ENCODE measurements at places on chromosomes 11 and 22.
A peak's percentile ranks its signal among the peaks of the same experiment; 100 is the strongest.

GRCh38 chr22:29741926-29742325, 22.1 kb downstream of the CABP7 start:
- no peak for DNase-seq

DNA sequence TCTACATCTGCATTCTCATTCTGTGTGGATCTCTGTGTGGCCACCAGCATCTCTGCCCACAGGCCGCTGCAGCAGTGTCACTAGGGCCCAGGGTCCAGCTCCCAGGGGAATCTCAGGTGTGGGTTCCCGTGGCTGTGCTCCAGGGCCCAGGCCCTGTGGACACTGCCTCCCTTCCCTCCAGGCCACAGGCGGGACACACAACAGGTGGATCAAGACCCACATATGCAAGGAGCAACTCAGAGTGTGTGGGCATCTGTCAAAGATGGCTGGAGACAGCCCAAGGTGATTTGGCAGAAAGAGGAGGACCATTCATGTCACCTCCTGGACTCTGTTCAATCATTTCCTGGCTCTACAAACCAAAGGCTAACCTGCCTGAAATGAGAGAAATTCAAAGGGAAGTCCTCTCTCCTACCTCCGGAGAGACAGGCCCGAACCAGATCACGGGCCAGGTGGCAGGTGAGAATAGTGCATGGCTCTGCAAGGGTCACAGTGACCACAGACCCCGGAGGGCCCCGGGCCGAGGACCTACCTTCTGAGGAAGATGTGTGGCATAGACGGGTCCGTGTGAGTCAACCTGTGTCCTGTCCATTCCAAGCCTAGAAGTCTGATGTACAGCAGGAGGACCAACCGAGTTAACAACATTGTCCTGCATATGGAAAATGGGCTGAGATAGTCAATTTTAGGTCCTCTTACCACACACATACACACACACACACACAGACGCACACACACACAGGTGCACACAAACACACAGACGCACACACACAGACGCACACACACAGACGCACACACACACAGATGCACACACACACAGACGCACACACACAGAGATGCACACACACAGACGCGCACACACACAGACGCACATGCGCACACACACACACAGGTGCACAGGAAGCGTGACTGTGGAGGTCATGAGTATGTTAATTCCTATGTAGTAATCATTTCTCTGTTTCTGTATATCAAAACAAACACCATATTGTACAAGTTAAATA, 1068.5 kb downstream of the BRD1 start:
- DNase-seq, result no peak

DNA sequence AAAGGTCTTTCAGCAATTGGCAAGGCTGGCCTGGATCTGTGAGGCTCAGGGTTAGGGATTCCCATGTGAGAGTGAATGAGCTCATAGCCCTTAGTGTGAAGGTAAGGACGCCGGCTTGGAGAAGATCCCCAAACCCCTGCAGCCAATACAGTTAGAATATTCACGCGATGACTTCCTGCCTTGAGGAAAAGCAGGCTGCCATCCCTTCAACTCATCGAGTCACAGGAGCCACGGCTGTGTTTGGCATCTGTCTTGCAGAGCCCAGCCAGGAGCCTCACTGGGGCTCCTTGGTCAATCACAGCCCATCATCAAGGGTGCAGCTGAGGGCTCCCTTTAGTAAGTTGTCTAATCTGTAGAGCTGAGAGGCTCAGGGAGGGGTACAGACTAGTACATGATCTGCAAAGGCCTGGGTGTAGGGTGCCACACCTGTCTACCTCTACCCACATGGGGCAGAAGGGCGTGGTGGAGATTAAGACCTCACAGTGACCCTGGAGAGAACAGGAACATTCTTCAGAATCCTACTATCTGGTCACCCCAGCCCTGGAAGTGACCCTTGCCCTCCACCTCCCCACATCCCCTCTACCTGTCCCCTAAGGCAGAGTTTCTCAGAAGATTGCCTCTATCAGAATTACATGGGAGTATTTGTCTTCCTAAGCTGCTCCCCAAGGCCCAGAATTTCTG, 18.5 kb downstream of the IL10RA start:
- DNase-seq, result no peak

DNA sequence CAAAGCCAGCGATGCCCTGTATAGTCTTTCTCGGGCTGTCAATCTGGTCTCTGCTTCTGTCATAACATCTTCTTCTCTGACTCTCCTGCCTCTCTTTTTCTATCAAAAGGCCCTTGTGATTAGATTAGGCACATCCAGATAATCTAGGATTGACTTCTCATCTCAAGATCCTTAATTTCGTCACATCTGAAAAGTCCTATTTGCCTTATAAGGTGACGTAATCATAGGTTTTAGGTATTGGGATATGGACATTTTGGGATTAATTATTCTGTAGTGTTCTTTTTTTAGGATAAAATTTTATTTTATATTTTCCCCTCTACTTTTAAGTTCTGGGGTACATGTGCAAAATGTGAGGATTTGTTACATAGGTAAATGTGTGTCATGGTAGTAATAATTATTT, 480.8 kb upstream of the CCDC90B start:
- no peak for DNase-seq

DNA sequence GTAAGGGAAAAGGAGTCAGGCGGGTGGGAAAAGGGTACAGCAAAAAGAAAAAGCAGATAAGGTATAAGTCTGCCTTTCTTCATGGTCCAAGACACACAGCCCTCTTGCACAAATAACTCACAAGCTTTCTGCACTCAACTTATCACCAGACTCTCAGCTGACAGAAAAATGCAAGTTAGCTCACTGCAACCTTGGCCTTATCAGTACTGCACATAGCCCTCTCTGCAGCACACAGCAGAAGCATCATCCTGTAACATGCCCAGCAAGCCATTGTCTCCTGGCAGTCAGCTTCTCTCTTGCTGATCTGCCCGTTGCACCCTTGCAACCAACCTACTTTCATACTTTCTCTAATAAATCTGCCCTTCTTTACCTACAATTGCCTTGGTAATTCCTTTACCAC, 5.8 kb downstream of the ZBTB44 start:
- no peak for DNase-seq

- DNase-seq, result no peak
Measured at GRCh38 chr11:87322568-87322967, 284.8 kb downstream of the TMEM135 start.

DNA sequence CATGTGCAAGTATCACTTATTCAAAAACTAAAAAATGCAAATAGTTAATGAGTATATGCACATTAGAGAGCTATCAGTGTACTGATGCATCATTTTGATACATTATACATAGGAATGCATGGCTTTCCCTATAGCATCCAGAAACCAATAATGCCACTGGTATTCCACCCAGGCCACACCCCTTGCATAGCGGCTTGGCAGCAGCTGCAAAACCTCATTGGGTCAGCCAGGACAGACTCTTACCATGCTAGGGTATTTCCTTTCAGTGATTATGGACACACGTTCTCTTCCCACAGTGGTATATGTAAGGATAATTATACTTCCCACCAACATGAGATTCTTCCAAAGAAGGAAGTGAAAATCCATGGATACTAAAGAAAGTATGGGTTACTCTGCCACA, 145.9 kb upstream of the PITPNB start:
- DNase-seq, result no peak

DNA sequence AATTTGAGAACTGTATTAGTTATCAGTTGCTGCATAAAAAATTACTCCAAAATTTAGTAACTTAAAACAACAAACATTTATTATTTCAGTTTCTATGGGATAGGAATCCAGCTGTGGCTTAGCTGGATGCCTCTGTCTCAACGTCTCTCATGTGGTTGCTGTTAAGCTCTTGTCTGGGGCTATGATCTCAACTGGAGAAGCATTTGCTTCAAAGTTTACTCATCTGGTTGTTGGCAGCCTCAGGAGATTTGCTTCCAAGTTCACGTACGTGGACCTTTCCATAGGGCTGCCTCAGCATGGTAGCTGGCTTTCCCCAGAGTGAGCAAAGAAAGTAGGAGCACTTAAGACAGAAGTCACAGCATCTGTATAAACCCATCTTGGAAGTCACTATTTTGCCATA, 144.9 kb upstream of the SESN3 start:
- DNase-seq, result peak; percentile 83

DNA sequence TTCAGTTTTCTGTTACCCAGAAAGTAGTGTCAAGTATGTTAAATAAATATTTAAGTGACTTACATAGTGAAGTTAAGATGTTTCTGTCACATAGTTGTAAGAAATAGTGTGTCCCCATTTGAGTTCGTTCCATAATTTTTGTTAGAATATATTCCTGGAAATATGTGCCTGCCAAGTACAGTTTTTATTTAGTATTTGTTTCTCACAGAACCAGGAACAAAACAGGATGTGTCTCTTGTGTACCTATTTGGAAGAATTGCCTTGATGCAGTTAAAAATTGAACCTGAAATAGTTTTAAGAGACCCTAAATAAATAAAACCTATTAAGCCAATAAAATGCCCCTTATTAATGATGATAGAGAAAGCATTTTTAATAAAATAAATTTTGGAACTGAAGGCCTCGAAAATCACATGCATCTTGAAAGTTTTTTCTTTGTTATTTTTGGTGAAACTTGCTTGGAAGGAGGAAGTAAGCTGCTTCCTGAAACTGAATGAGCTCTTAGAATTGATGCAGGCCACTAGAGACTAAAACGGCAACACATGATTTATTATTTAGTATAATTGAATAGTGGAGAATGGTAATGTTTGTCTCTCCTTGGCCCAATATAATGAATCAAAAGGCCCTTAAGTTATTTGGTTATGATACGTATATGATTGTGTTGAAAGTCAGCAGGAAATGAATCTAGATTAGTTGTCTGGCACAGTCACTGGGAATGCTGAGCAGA, 55.9 kb downstream of the SWAP70 start:
- DNase-seq, result no peak

GRCh38 chr11:35304386-35304775, 115.0 kb downstream of the SLC1A2 start:
- peak; percentile 60 for DNase-seq

- DNase-seq, result no peak
Measured at GRCh38 chr11:124971810-124972209, 17.8 kb downstream of the CCDC15 start.

GRCh38 chr11:20839231-20839630, 169.8 kb downstream of the NELL1 start:
- DNase-seq, result no peak

DNA sequence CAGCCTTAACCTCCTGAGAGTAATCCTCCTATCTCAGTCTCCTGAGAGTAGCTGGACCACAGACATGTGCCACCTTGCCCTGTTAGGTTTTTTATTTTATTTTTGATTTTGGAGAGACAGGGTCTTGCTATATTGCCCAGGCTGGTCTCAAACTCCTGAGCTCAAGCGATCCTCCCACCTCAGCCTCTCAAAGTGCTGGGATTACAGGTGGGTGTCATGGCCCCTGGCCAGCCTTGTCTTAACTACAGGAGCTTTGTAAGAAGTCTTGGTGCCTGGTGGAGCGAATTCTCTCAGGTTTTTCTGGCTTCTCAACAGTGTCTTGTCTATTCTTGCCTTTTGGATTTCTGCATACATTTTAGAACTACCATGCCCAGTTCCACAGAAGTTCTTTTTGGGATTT, 546.4 kb downstream of the TBC1D22A start:
- DNase-seq, result no peak

DNA sequence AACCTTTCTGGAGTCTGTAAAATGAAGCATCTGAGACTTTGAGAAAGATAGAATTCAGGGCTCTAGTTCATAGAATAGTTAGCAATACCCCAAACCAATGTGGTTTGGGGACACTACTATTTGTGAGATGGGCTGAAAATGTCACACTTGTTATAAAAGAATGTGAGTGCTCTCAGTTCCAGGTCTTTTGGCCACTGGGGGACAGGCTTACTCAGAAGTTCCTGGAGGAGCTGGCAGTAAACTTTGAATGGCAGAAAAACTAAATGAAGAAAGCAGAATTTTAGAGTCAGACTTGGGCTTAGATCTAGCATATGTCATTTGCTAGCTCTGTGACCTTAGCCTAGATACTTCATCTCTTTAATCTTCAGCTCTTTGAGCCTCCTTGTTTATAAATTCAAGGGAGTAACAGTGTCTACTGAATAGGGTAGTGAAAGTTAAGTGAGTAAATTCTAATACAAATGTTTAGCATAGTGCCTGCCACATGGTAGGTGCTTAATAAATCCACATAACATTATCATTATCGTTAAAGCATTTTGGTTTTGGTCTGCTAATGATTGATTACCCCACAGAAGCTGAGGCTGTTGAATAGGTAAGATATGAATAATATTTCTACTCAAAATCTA, 3.7 kb downstream of the LYVE1 start:
- no peak for DNase-seq

GRCh38 chr11:12120031-12121008, 9.9 kb downstream of the MICAL2 start:
- no peak for DNase-seq

DNA sequence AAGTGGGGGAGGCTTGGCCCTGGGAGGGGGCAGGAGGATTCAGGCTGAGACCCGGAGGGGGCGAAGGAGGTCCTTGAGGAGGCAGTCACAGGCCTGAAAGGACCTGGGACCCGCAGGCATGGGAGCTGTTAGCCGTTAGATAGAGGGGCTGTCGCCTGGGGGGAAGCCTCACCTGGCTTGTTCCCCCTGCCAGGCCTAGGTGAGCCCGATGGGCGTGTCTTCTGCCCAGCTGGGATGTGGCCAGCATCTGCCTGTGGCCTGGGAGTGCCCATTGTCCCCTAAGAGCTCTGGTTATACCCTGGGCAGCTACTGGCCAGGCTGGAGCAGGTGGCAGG, 1.8 kb upstream of the DUSP8 start:
- DNase-seq, result no peak

- DNase-seq, result no peak
Measured at GRCh38 chr11:121538054-121538453, 85.3 kb upstream of the SORL1-AS1 start.

DNA sequence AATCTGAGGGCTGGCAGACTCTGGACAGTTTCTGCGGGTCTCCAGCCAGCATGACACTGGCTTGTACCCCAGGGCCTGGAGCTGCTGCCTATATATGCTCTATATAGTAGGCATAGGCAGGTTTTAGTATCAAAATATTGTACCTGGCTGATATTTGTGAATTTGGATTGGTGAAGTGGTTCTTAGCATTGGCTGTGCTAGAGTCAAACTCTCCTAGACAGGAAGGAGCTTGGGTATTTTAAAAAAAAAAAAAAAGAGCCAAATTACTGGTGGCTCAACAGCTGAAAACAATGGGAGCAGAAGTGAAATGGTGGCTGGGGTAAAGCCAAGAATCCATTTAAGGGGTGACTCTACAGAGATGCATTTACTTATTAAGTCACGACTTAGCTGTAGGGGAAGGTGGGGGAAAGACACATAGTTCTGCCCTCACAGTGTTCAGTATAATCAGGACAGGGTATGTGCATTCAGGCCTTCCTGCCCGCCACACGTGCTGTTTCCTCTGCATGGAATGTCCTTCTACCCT, 11.0 kb upstream of the MTFP1 start:
- DNase-seq, result no peak

Measured in GM04503 (cell line).